ENCODE measurements at places on chromosomes 2 and 18.

DNA sequence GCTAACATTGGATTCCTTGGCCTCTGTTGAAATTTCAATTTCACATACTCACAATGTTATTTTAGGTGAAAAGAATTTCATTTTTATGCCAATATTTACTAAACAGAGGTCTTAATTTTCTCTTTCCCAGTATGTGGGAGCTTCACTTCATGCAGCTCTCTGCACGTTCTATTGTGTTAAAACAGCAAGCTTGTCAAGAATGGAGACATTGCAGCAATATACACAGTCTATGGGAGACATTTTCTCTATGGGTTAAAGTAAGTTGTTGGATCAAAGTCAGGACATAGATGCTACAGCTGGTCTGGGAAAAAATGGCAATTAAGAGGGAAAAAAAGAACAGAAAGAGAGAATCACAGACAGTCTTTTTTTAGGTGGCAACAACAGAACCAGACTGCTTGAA lies 70.4 kb upstream of the ARHGAP15 start:
- no peak for DNase-seq

- DNase-seq = no peak
Observed at GRCh38 chr2:20724500-20725053, 57.6 kb downstream of the GDF7 start.

DNA sequence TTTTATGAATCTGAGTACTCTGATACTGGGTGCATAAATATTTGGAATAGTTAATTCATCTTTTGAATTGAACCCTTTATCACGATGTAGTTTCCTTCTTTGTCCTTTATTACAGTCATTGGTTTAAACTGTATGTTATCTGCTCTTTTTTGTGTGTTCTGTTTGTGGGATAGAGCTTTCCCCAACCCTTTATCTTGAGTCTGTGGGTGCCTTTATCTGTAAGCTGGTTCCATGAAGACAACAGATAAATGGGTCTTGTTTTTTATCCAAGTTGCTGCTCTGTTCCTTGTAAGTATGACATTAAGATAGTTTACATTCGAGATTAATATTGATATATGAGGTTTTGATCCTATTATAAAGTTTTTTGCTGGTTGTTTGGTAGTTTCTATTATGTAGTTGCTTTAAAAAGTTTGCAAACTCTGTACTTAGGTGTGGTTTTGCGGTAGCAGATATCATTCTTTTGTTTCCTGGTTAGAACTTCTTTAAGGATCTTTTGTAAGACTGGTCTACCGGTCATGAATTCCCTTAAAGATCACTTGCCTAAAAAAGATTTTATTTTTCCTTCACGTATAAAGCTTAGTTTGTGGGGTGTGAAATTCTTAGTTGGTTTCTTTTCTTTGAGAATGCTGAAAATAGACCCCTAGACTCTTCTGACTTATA lies 1451.3 kb upstream of the SLC39A10 start:
- DNase-seq = no peak

DNA sequence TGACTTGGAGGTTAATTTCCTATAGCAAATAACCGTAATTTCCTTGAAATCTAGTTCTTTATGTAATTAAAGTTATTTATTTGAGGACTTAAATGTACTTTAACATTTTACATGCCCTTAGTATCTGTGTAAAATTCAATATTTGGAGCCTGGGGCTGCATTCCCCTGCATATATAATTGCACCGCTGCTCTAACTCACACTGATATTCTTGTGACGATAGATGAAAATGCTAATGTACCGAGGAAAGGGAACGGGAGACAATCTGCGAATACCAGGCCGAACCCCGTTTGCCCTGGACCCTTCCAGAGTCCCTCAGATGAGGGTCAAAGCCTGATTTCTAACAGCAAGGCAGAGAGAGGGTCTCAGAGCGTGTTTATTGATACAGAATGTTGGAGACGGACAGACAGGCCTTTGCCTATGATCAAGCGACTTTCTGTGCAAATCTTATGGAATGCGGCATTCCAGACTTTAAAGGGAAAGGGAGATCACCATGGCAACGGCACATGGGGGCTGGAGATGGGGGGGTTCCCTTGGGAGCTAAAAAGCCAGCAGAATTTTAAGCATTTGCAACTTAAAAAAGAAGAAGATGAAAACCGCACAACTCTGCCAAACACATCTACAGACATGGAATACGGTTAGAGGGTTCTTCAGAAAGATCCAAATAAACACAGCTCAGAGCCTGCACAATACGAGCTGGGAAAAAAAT lies 57.6 kb upstream of the TWIST2 start:
- DNase-seq = no peak

DNA sequence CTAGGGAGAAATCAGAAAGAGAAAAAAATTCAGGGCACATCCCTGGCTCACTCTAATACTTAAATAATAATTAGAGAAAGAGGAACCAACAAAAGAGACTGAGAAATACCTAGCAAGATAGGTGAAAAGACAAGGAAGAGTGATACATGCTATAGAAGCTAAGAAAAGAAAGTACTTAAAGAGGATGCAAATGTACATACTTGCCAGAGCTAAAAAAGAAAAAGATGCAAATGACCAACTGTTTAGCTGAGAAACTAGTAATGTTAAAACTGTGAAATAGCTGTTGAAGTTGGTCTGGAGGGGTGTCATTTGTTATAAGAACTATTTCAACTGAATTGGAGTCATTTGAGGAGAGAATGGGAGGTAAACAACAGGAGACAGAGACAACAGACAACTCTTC lies 412.2 kb downstream of the SPAG16 start:
- DNase-seq = no peak

GRCh38 chr2:104254017-104254416 lies 599.9 kb upstream of the POU3F3 start:
- DNase-seq = no peak

DNA sequence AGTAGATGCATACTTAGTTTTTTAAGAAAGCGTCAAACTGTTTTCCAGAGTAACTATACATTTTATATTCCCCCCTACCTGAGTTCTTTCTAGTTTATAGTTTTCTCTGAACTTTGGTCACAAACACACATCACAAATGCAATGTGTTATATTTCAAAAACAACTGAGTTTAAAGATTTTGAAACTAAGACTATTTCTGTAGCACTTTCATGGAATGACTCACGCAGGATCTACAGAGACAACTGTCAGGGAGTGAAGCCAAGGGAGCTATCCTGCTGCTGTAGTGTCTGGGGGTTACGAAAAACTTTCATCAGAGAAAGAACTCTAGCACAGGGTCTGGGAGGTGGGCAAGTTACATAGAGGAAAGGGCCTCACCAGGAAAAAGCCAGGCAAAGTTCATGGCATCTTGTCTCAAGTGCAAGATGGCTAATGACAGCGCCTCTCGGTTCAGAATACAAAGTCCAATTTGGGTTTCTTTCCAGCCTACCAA lies 66.8 kb downstream of the UXS1 start:
- DNase-seq = no peak

DNA sequence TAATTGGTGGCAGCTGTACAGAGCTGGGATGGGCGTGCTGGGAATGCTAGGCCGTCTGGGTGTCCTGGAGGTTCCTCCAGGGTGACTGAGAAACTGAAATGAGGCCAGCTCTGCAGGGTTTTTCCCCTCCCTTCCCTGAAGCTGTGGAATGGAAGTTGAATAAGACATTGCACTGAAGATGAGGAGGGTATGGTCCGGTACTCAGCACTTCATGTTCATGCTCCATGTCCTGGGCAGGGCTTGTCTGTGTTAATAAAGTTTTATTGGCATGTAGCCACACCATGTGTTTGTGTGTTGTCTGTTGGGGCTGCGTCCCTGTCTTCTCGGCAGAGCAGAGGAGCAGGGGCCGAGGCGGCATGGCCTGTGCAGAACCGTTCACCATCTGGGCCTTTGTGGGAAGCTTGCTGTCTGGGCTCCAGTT lies 154.0 kb downstream of the LDLRAD4 start:
- DNase-seq = no peak

- DNase-seq = no peak
Observed at GRCh38 chr2:20614201-20615067, 36.5 kb downstream of the HS1BP3 start.

- no peak for DNase-seq
Observed at GRCh38 chr2:238351315-238351714, 31.0 kb downstream of the TRAF3IP1 start.

GRCh38 chr2:226995625-226996041 lies 159.8 kb downstream of the RHBDD1 start:
- DNase-seq = no peak

DNA sequence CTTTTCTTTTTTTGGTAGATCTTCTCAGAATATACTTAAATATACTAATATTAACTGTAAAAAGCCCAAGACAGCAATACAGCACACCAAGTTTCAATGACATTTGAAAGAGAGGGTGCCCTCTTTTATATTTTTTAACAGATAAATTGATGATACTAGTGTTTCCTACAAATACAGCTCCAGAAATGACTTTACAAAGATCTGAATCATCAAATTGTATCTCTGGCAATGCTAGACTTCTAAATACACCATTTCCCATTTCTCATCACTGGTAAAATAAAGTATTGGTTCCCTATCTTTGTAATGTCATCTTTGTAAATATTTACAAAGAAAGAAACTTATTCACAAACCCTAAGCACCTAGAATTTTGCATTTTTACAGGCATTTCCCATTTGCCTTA lies 281.3 kb downstream of the EXOC6B start:
- no peak for DNase-seq

DNA sequence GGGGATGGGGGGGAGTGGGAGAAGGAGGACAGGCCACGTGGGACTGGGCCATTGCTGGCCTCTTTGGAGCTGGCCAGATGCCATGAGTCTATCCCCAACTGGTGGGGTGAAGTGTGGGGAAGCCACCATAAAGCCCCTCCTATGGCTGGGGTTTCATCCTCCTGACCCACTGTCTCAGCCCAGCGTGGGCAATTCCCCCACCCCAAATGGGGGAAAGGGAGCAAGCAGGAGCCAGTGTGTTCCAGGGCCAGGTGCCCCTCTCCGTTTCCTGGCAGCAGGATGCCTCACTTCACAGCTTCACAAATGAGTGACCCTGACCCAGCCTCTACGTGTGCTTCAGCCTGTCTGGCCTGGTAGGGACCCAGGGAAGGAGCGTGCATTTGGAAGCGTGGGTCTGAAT lies 474.7 kb upstream of the HS6ST1 start:
- DNase-seq = no peak

GRCh38 chr2:74675090-74675489 lies 21.0 kb downstream of the SEMA4F start:
- no peak for DNase-seq

DNA sequence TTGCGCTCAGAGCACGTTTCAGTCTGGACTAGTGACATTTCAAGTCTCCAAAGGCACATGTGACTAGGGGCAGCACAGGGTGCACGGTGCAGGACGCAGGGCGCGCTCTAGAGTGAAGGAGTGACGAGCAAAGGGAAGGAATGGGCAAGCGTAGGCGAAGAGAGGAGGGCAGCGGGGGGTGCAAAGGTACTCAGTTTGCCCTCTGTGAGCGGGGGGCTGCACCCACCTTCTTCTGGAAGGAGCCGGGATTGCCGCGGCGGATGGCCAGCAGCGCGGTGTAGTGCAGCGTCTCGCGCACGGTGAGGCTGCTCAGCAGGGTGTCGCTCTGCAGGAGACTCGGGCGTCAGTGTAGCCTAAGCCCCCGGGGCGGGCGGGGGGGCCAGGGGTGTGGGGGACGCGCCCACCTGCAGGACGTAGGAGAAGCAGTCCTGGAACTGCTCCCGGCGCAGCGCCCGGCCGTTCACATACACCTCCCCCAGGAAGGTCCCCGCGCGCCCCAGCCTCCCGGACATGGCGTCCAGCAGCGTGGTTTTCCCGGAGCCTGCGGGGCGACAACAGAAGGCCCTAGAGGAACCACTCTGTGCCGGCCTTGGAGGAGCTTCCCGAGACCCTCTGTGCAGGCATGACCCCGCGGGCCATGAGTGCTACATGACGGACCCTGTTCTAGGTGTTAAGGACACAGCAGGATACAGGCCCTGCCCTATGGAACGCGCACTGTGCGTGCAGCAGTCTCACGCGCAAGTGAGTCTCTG lies 6.9 kb downstream of the ABCG5 start:
- no peak for DNase-seq

- DNase-seq = no peak
Observed at GRCh38 chr2:29482867-29483266, 367.7 kb downstream of the CLIP4 start.

DNA sequence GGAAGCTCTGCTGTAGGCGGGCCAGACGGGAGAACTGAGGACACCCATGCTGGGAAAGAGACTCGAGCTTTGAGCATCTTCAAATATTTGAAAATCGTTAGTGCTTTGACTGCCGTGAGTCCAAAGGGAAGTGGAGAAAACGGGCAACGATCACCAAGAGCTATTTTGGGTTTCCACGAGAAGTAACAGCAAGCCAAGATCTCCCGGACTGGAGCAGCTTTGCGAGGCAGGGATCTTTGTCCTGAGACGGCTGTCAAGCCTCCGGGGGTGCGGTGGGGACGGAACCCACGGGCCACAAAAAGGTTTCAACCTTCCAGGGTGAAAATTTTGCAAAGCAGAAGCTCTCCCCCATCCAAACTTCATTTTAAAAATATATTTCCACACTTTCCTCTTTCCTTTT lies 195.8 kb downstream of the NDUFA10 start:
- DNase-seq = no peak

GRCh38 chr18:48475635-48476549 lies 62.9 kb upstream of the CTIF start:
- DNase-seq = no peak

GRCh38 chr2:44933434-44933951 lies 8.0 kb upstream of the SIX3 start:
- DNase-seq = no peak

GRCh38 chr2:229348128-229348527 lies 77.0 kb upstream of the PID1 start:
- DNase-seq = no peak

DNA sequence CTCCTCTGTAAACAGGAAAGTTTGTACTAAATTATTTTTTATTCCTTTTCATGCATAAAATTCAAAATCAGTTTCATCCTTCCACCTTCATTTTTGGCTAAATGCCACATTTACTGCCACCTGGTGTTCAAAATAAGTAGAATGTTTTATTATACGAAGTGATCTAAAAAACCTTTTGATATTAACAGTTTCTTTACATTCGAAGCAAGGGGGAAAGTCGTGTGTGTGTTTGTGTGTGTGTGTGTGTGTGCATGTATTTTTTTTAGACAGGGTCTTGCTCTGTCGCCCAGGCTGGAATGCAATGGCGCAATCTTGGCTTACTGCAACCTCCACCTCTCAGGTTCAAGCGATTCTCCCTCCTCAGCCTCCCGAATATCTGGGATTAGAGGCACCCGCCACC lies 9.0 kb upstream of the SCN9A start:
- DNase-seq = no peak

GRCh38 chr2:232088771-232089170 lies 127.3 kb downstream of the DIS3L2 start:
- no peak for DNase-seq

DNA sequence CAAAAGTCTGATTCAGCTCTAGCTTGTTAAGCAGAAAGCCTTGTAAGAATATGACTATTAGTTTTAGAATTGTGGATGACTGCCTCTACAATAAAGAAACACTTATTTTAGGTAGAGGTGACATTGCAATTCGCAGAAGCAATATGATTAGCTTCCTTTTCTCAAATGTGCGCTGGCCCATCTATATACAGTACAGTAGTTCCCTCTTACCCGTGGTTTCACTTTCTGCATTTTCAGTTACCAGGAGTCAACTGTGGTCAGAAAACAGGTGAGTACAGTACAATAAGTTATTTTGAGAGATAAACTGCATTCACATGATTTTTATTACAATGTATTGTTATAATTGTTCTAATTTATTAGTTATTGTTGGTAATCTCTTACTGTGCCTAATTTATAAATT lies 405.1 kb downstream of the GPD2 start:
- no peak for DNase-seq

GRCh38 chr2:109715313-109715805 lies 78.7 kb upstream of the RGPD5 start:
- DNase-seq = no peak
